T-helper 17 cell (primary cell): ENCODE measurements at places on chromosomes 6 and 20. TPM values are rescaled to one million over a fixed set of nuclear protein-coding genes. Genes with fewer than 3 reads are reported as not detected.

PBOV1 gene
- total RNA-seq = not detected

MYCT1 gene
- total RNA-seq = not detected

KIF13A gene
- 0.68 TPM for total RNA-seq

IBTK gene
- 22.2 TPM for total RNA-seq

SCUBE3 gene
- total RNA-seq = not detected

CGA gene
- not detected for total RNA-seq

BANF2 gene
- total RNA-seq = not detected

PLCB4 gene
- total RNA-seq = 0.52 TPM

HECA gene
- 197 TPM for total RNA-seq

TINAG gene
- not detected for total RNA-seq
